ENCODE measurements at places on chromosomes 5 and 9. TPM values are rescaled to one million over a fixed set of nuclear protein-coding genes. Genes with fewer than 3 reads are reported as not detected.

DNA sequence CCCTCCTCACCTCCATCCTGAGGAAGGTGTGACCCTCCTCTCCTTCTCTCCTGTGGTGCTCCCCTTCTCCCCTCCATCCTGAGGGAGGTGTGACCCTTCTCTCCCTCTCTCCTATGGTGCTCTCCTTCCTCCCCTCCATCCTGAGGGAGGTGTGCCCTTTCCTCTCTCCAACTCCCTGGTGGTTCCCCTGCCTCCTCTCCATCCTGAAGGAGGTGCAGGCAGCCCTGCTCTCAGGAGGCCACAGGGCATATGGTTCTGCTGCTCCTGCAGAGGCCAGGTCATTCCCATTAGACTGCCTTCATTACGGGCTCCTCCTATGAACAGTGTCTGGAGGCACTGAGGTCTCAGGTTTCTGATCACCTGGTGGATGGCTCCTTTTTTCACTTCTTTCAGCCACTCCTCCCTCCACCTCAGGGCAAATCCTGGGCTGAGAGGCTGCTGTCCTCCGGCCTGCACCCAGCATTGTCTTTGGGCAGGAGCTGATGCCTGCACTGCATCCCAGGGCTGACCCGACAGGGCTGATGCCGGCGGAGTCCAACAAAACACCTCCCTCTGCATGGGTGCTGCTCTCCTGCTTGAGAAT is 197.1 kb downstream of the MED10 start:
- DNase-seq = no peak
- peaks cover 4% of the 10 kb centered on the region for H3K27me3 ChIP-seq
- no peaks in the 10 kb centered on the region for H3K4me1 ChIP-seq
- no peak overlapping the region for H3K4me3 ChIP-seq
- H3K36me3 ChIP-seq = no peaks in the 10 kb centered on the region

GRCh38 chr5:96081276-96081858 is 119.7 kb upstream of the ELL2 start:
- H3K4me3 ChIP-seq = no peak overlapping the region
- H3K36me3 ChIP-seq = peaks cover 4% of the 10 kb centered on the region
- H3K27ac ChIP-seq = no peak overlapping the region
- DNase-seq = no peak
- H3K4me1 ChIP-seq = peaks cover 49% of the 10 kb centered on the region

- no peaks in the 10 kb centered on the region for H3K36me3 ChIP-seq
- no peak overlapping the region for H3K27ac ChIP-seq
- DNase-seq = no peak
- no peak overlapping the region for H3K4me3 ChIP-seq
- H3K27me3 ChIP-seq = peaks cover 5% of the 10 kb centered on the region
Observed at GRCh38 chr9:90451804-90452203, 190.8 kb downstream of the DIRAS2 start.

- no peak for DNase-seq
- H3K36me3 ChIP-seq = no peaks in the 10 kb centered on the region
- H3K4me1 ChIP-seq = no peaks in the 10 kb centered on the region
Observed at GRCh38 chr5:88480801-88481499, 212.3 kb upstream of the TMEM161B start.

DNA sequence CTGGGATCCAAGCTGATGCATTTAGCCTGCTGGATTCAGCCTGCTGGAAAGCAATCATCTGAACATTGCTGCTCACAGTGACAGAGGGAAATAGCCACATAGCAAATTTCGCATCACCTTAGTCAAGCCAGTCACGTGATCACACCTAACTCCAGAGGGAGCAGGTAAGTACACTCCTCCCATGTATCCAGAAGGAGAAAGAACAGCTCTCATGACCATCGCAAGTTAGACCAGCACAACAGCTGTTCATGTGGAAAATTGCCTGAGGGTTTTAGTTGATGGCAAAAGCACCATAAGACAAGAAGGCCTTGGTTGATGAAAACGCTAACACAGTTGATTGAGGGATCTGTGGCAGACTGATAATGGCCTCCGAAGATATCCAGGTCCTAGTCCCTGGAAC is 34.2 kb upstream of the MYO10 start:
- H3K4me3 ChIP-seq = no peak overlapping the region
- no peaks in the 10 kb centered on the region for H3K4me1 ChIP-seq
- H3K27ac ChIP-seq = no peak overlapping the region
- no peak for DNase-seq
- H3K27me3 ChIP-seq = no peaks in the 10 kb centered on the region

DNA sequence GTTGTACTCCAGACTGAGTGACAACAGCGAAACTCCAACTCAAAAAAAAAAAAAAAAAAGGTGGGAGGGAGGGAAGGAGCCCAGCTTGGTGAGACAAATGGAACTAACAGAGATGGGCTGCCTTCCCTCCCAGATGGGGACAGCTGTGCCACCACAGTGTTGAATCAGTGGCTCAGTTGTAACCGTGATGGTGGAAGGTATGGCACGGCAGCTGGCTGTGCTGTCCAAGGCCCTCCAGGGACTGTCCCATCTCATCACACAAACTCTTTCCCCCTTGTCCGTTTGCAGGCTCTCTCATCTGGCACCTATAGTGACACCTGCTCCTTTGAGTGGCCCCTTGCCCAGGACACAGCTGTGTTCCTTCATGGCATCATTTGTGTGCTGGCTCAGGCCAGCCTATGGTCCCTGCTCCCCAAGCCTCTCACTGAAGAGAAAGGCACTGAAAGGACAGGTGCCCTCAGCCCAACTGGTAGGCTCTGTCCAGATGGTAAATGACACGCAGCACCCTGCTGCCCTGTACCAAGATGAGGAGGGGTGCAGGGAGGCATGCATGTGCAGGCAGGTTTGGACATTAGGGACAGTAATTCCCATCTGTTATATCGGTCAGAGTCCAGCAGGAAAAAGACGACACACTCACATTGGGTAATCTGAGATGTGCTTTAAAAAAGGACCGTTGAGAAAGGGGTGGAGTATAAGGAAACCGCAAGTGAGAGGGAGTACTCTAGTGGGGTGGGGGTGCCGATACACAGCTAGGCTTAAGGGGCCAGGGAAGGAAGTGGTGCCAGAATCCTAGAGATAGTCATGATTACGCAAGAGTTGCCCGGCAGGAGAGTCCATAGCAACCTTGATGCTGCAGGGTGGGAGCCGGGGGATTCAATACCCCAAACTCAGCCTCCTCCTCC is 4.3 kb downstream of the SMIM33 start:
- peaks cover 37% of the 10 kb centered on the region for H3K36me3 ChIP-seq
- DNase-seq = no peak
- peaks cover 89% of the 10 kb centered on the region for H3K4me1 ChIP-seq
- H3K27ac ChIP-seq = peak overlapping the region; percentile 92

Gene SPAG8
- total RNA-seq = 0.66 TPM

Gene FOXD4L5
- 0.27 TPM for total RNA-seq

Measured in activated T-helper 1 cell treated with anti-CD3 and anti-CD28 coated beads, Interleukin-12 subunit alpha, Interleukin-12 subunit beta, Interleukin-2, Interleukin-4 antibody, amounts not matched to agents 30 ng/mL and 10 ng/mL and 1 ng/mL, durations not matched to agents 14 hours and 24 hours and 36 hours (primary cell).